ENCODE measurements at places on chromosomes 6 and 20.

- H3K4me1 ChIP-seq: no peaks in the 10 kb centered on the region
- no peak overlapping the region for H3K4me3 ChIP-seq
- no peak for DNase-seq
- H3K36me3 ChIP-seq: no peaks in the 10 kb centered on the region
- H3K27ac ChIP-seq: no peak overlapping the region
Measured at GRCh38 chr6:114785235-114786127, 442.7 kb upstream of the HS3ST5 start.

DNA sequence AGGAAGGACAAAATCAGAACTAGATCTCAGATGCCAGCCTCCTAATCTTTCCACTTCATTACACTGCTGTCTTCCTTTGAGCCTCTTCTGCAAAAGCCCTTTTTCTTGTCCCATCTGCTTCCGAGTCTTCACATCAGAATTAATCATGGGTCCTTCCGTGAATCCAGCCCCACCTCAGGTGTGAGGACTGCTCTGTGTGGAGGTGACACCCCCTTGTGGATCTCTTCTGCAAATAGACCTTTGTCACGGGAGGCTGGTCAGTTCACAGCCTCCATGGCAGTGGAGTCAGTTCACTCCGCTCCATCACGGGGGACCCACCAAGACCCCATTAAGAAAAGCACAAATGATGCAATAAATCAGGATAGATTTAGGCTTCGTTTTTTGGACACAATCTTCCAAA lies 171.1 kb downstream of the ADAT2 start:
- no peaks in the 10 kb centered on the region for H3K36me3 ChIP-seq
- H3K27ac ChIP-seq: no peak overlapping the region
- no peaks in the 10 kb centered on the region for H3K4me1 ChIP-seq
- no peaks in the 10 kb centered on the region for H3K27me3 ChIP-seq
- peak; percentile 22 for DNase-seq

GRCh38 chr6:7680393-7681075 lies 45.4 kb upstream of the BMP6 start:
- H3K4me1 ChIP-seq: no peaks in the 10 kb centered on the region
- H3K4me3 ChIP-seq: no peak overlapping the region
- no peaks in the 10 kb centered on the region for H3K27me3 ChIP-seq
- H3K36me3 ChIP-seq: no peaks in the 10 kb centered on the region

DNA sequence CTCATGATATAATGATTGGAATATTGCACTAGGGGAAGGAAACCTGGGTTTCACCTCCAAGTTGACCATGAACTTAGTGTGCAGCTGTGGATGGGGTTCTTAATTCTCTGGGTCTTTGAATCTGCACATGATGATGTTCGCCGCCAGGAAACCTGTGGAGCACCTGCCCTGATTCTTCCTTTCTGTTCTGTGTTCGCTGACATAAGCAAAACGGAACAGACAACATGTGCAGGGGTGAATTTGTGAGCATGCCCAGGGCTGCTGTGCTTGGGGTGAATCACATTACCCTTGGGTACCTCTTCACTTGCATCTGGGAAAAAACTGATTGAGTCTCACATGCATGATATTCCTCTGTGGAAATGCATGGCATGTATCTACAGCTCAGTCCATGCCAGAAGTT lies 48.8 kb downstream of the CAP2 start:
- H3K27me3 ChIP-seq: no peaks in the 10 kb centered on the region
- no peak overlapping the region for H3K27ac ChIP-seq
- DNase-seq: no peak
- H3K4me1 ChIP-seq: no peaks in the 10 kb centered on the region

GRCh38 chr6:142867355-142867801 lies 77.6 kb downstream of the HIVEP2 start:
- no peaks in the 10 kb centered on the region for H3K27me3 ChIP-seq
- DNase-seq: no peak
- no peaks in the 10 kb centered on the region for H3K36me3 ChIP-seq
- no peak overlapping the region for H3K27ac ChIP-seq
- no peak overlapping the region for H3K4me3 ChIP-seq

- H3K36me3 ChIP-seq: no peaks in the 10 kb centered on the region
- peaks cover 33% of the 10 kb centered on the region for H3K4me1 ChIP-seq
- no peak for DNase-seq
- H3K27ac ChIP-seq: no peak overlapping the region
Measured at GRCh38 chr6:168157272-168158212, 78.5 kb upstream of the FRMD1 start.

DNA sequence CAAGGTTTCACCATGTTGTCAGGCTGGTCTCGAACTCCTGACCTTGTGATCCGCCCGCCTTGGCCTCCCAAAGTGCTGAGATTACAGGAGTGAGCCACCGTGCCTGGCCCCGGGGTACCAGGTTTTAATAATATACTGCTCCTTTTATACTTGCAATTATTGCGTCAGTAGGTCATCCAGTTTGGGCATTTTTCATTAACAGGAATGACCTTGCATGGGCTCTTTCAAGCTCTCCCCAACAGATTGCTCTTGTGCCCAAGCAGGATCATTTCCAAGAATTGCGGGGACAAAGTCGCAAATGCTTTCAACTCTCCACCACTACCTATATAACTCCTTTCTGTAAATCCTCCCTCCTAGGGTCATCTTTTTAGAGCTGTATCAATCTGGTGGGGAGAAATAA lies 23.8 kb downstream of the STK38 start:
- no peak overlapping the region for H3K27ac ChIP-seq
- no peaks in the 10 kb centered on the region for H3K4me1 ChIP-seq
- no peaks in the 10 kb centered on the region for H3K27me3 ChIP-seq
- H3K4me3 ChIP-seq: no peak overlapping the region
- DNase-seq: no peak
- H3K36me3 ChIP-seq: peaks cover 8% of the 10 kb centered on the region

GRCh38 chr6:89385156-89385667 lies 26.9 kb downstream of the RRAGD start:
- H3K27ac ChIP-seq: no peak overlapping the region
- DNase-seq: no peak
- peaks cover 8% of the 10 kb centered on the region for H3K36me3 ChIP-seq

GRCh38 chr20:54640800-54641199 lies 165.4 kb downstream of the DOK5 start:
- no peaks in the 10 kb centered on the region for H3K4me1 ChIP-seq
- no peak overlapping the region for H3K4me3 ChIP-seq
- H3K36me3 ChIP-seq: no peaks in the 10 kb centered on the region
- H3K27me3 ChIP-seq: no peaks in the 10 kb centered on the region
- no peak for DNase-seq

DNA sequence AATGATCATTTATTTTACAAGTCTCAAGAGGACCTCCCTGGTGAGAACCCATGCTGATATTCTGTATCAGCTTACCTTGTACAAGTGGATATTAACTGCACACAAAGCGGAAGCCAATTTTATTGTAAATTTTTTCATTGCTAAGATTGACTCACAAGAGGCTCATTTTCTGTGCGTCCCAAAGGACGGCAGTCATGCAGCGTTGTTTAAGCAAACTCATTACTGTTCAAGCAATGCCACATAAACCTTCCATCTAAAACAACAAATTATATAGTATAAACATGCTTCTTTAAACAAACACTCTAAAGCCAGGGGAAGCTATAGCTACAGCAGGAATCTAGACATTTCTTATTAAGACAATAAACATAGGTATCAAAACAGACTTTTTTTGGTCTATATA lies 575.3 kb downstream of the FRK start:
- no peak overlapping the region for H3K4me3 ChIP-seq
- no peaks in the 10 kb centered on the region for H3K36me3 ChIP-seq
- H3K27me3 ChIP-seq: no peaks in the 10 kb centered on the region
- H3K27ac ChIP-seq: no peak overlapping the region
- no peak for DNase-seq
- no peaks in the 10 kb centered on the region for H3K4me1 ChIP-seq

DNA sequence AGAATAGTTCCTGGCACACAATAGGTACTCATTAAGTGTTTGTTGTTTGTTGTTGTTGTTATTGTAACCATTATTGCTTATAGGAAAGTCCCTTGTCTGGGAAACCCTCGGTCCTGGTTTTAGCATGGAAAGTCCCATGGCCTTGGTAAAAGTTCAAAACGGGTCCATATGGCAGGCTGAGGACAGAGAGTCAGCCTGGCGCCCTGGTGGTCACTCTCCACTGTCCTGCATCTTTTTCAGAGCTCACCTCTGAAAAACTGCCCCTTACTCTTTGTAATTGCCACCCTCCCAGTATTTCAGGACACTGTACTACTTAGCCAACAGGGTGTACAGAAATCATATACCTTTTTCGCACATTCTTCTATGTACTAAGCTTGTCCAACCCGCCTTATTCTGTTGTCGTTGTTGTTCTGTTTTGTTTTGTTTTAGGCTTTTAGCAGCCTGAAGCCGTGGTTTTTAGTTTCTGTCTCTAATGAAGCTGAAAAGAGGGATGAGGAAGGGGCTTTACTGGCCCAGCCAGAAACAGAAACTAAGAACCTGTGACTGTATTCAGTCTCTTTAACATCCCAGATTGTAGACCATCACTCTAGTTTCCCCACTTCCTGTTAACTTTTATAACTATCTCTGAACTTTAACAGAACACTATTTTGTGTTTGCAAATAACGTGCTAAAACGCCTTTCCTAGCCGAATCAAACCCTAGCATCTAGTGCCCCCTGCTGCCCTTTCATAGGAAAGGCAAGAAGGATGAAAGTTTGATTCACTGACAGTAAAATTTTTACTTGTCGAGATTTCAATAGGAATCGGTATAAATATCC lies 7.6 kb upstream of the TMEM14A start:
- no peak overlapping the region for H3K4me3 ChIP-seq
- no peaks in the 10 kb centered on the region for H3K36me3 ChIP-seq
- H3K4me1 ChIP-seq: peaks cover 3% of the 10 kb centered on the region

DNA sequence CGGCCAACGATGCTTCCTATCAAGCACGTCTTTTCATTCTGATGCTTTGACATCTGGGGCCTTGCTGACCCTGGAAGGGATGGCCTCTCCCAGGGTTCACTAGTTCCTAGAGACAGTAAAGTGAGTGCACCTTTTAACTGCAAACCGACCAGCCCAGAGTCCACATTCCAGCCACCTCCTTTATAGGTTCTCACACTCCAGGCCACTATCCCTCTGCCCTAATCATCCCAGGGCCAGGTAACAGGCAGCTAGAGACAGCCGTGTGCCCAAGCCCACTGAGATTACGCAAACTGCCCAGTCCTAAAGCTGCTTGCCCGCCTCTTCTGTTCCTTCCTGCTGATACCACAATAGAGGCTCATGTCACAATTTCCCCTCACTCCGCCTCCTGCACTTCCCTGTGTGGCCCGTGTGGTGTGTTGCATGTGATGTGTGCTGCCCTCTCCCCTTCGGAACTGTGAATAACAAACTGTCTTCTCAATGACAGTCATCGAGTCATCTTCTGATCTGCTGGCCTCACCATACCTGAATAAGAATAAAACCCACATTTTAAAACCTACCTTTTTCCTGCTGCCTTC lies 123.7 kb upstream of the EXOC2 start:
- H3K4me1 ChIP-seq: peaks cover 3% of the 10 kb centered on the region
- DNase-seq: no peak
- H3K4me3 ChIP-seq: no peak overlapping the region
- H3K27ac ChIP-seq: no peak overlapping the region

GRCh38 chr20:301886-302848 lies 4.8 kb downstream of the ZCCHC3 start:
- H3K4me3 ChIP-seq: no peak overlapping the region
- no peak for DNase-seq
- H3K36me3 ChIP-seq: no peaks in the 10 kb centered on the region
- H3K27ac ChIP-seq: no peak overlapping the region
- H3K4me1 ChIP-seq: peaks cover 4% of the 10 kb centered on the region

- H3K4me3 ChIP-seq: no peak overlapping the region
- H3K36me3 ChIP-seq: no peaks in the 10 kb centered on the region
- no peak overlapping the region for H3K27ac ChIP-seq
- H3K4me1 ChIP-seq: no peaks in the 10 kb centered on the region
Measured at GRCh38 chr6:149137594-149137993, 179.9 kb upstream of the TAB2 start.

GRCh38 chr6:150738092-150738629 lies 127.3 kb upstream of the MTHFD1L start:
- no peak overlapping the region for H3K4me3 ChIP-seq
- H3K36me3 ChIP-seq: no peaks in the 10 kb centered on the region
- no peak for DNase-seq

DNA sequence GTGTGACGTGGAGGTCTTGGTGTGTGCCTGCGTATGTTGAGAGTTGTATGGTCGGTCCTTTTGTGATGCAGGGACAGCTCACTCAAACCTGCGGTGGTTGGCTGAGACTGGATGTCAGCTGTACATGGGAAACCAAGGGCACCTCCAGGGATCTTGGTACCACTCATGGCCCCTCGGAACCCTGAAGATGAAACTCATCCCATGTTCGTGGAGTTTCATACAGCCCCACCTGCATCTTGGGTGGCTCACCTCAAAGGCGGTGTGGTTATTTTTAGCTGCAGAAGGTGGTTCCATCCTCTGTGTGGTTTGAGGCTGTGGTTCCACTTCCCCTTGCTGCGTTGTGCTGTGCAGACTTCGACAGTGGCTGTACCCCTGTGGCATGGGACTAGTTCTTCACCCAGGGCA lies 52.6 kb upstream of the SLC22A1 start:
- DNase-seq: peak; percentile 15
- H3K4me3 ChIP-seq: no peak overlapping the region
- no peak overlapping the region for H3K27ac ChIP-seq
- H3K36me3 ChIP-seq: peaks cover 36% of the 10 kb centered on the region

GRCh38 chr6:109743739-109744138 lies 52.6 kb downstream of the FIG4 start:
- H3K27ac ChIP-seq: no peak overlapping the region
- H3K4me1 ChIP-seq: no peaks in the 10 kb centered on the region
- no peaks in the 10 kb centered on the region for H3K27me3 ChIP-seq

- H3K4me1 ChIP-seq: no peaks in the 10 kb centered on the region
- no peak overlapping the region for H3K4me3 ChIP-seq
- H3K27ac ChIP-seq: peak overlapping the region; percentile 85
- no peaks in the 10 kb centered on the region for H3K36me3 ChIP-seq
Measured at GRCh38 chr6:30769088-30769852, 24.9 kb upstream of the IER3 start.

DNA sequence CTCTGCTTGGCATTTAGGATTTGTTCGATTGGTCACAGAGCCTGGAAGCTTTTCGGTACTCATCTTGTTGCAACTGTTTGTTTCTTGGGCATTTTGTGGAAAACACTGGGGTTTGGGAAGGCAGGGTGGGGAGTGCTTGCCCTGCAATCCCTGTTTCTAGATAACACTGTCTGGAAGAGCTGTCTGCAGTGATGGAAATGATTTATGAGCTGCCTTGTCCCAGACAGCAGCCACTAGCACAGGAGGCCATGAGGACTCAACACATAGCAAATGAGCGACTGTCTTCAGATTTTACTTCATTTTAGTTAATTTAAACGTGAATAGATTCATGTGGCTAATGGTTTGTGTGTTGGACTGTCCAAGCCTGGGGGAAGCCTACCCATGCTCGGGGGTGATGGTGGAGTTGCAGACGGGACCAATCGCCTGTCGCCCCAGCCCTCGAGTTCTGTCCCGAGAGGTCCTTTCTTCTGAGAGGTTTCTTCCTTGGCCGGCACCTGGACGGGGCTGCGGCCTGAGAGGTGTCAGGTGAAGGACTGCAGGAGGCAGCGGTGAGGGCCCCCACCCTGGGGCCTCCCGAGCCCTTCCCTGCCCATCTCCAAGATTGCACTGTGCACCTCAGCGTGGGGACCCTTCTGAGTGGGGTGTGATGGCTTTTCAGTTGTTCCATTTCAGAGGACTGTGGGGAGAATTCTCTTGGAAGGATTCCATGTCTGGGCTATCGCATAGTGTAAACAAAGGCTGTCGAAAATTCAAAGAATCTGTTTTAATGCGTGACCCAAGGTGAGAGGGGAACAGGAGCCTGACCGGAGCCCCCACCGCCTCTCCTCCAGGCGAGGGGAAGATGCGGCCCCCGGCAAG lies 55.4 kb downstream of the SMOC2 start:
- no peak for DNase-seq
- no peak overlapping the region for H3K4me3 ChIP-seq
- no peak overlapping the region for H3K27ac ChIP-seq
